ENCODE measurements at places on chromosomes 1 and 21.

- no peak for DNase-seq
Observed at GRCh38 chr21:25942135-25942534, 207.4 kb downstream of the GABPA start.

- DNase-seq, result no peak
Observed at GRCh38 chr1:213057264-213058059, 6.4 kb downstream of the RPS6KC1 start.

- no peak for DNase-seq
Observed at GRCh38 chr1:63931468-63931867, 157.7 kb downstream of the ROR1 start.

- no peak for DNase-seq
Observed at GRCh38 chr1:221824025-221824424, 82.1 kb upstream of the DUSP10 start.

DNA sequence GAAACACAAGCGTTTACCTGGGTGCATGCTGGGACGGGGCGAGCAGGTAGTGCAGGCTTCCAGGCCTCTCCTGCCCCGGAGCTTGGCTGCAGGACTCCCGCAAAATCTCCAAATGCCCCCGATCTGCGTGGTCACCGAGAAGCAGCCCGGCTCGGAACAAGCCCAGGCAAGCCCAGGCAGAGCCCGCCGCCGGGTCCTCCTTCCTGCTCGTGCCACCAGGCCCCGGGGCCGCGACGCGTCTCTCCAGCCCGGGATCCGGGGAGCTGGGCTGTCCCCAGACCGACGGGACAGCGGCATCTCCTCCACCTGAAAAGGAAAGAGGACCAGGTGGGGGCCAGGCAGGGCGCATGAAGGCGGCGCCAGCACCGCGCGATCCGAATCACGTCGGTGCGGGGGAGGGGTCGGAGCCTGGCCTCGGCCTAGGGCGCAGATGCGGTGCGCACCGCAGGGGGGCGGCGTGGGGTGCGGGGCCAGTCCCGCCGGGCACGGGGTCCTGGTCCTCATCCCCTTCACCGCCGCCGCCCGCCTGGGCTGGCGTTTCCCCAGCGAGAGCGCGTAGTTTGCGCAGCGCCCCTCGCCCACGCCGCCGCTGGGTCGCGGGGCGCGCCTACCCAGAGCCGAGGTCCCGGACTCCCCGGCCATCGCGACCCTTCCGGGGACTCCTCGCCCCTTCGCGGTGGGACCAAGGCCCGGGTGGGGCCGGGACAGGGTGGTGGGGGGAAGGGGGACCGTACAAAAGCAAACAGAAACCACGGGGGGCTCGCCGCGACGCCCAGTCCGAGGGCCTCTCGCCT, 52.4 kb upstream of the H6PD start:
- DNase-seq, result no peak

DNA sequence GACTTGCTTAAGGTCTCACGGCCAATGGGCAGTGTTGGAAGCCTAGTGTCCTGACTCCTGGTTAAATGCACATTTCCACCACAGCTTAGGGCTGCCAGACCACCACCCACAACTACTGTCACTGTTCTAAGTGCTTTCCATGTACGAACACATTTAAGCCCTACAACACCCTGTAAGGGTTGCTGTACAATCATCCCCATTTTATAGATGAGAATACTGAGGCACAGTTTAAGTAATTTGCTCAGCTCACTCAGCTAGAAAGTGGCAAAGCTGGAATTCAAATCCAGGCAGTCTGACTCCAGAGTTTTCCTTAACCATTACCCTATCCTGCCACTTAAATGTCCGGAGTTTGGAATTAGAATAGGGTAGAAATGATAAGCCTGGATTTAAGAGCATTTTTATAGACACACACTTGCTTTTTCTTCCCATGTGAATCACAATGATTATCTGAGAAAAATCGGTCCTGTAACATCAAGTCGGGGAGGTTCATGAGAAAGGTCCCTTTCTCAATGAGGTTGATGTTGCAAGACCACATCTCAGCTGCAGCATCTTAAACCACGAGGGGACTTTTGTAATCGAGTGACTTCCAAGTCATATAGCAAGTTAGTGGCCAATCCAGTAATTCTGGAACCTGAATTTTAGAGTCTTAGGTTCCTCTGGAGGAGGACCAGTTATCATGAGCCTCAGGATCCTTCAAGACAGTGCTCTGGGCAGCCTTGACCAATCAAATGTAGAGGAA, 8.6 kb downstream of the E2F2 start:
- no peak for DNase-seq

DNA sequence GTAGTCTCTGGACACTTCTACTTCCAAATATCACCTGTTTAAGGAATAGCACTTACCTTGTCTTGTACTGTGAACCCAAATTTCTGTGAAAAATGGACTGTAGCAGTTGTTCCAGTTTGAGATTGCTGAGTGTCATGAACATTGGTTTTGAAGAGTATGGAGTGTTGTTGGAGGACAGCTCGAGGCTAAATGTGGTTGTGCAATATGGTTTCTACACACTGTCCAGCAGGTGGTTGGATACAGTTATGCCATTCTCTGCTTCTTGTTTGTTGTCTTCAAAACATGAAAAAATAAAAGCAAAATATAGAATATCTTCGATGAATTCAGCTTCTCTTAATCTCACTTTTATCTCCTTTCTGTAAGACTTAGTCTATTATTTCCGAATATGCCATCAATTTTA, 67.1 kb downstream of the DDR2 start:
- DNase-seq, result no peak
